ENCODE measurements at places on chromosomes 5 and 9.

- no peak for DNase-seq
Observed at GRCh38 chr9:105218673-105219072, 25.8 kb upstream of the SLC44A1 start.

DNA sequence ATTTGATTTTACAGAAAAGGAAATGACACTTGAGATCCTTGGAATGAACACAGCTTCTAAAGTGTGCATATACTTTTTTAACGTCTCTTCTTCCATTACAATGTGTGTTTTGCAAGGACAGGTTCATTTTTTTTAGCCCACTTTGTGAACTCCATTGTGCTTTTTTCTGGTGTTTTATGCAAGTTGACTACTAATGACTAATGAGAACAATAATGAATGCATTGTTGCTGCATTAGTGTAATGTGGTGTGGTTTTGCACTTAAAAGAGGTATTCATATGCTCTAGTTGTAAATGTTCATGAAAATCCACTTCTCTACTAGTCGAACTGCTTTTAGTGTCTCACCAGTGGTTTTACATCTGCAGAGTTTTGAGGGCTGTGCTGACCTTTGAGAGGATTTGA is 93.6 kb downstream of the UHRF2 start:
- no peak for DNase-seq

DNA sequence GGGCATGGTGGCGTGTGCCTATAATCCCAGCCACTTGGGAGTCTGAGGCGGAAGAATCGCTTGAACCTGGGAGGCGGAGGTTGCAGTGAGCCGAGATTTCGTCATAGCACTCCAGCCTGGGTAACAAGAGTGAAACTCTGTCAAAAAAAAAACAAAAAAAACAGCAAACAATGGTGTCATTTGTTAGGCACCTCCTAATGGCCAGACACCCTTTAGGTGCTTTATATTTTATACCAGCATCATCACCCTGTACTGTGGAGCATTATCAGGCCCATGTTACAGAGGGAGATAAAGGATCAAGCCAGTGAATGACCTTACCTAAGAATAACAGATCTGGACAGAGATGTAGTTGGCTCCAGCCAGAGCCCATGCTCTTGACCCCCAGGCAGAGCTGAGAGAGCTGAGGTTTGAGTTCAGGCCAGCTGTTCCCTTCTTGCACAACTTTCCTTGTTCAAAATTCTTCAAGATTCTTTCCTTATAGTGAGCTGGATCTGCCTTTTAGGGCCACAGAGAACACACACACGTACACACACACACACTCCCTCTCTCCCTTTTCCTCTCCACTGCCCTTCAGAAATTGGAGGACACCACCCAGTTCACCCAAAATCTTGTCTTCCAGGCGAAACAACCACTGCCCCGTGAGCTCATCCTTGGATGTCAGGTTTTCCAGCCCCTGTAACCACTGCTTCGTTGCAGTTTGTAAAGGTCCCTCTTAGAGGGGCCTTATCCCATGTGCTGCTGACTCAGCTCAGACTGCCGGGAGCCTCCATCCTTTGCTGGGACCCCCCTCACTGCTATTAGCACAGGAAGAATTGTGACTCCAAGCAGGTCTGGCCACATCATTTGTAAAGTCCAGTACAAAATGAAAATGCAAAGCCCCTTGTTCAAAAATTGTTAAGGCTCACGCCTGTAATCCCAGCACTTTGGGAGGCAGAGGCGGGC is 10.4 kb upstream of the PTGES start:
- no peak for DNase-seq

- no peak for DNase-seq
Observed at GRCh38 chr9:124645274-124645673, 125.8 kb downstream of the NR6A1 start.

DNA sequence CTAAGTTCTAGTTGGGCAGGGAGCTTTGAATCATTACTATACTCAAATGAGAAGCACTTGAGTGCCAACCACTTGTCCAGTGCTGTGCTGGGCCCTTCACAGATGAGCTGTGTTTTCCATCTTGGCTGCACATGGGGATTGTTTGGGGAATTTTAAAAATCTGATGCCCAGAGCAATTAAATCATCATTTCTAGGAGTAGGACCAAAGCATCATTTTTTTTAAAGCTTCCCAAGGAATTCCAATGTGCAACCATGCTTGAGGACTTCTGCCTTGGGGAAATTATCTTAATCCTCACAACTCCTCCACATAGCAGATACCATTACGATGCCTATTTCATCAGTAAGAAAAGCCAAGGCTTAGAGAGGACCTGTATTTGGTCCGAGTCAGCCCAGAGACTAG is 131.4 kb downstream of the TMEM174 start:
- no peak for DNase-seq

GRCh38 chr9:131096269-131097125 is at the start of gene AIF1L:
Gene AIF1L (plus strand): TSS chr9:131096531. CDS start chr9:131096630, 99 bp downstream.
- DNase-seq: peak; percentile 13

DNA sequence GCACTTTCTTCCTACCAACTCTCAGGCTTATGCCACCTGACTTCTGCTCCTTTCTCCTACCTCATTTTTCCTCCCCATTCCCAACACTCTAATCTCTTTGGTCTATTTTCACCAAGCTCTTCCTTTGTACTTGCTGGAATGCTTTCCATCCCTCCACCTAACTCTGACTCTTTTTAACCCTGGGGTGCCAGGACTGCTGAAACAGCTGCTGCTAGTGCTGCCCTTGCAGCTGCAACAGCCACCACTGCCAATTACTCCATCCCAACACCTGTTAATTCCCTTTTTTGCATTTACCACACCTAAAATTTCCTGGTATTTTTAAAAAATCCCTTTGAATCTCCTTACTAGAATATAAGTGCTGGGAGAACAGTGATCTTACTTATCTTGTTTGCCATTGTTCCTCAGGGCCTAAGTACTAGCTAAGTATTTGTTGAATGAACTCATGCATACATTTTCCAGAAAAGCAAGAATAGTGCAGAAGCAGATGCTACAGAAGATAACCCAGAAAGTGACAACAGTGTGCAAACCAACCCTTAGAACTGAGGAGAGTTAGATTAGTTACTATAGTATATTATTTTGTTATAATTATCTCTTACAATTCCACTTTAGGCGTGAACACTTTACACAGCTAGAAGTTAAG is 11.5 kb downstream of the NADK2 start:
- DNase-seq: no peak

DNA sequence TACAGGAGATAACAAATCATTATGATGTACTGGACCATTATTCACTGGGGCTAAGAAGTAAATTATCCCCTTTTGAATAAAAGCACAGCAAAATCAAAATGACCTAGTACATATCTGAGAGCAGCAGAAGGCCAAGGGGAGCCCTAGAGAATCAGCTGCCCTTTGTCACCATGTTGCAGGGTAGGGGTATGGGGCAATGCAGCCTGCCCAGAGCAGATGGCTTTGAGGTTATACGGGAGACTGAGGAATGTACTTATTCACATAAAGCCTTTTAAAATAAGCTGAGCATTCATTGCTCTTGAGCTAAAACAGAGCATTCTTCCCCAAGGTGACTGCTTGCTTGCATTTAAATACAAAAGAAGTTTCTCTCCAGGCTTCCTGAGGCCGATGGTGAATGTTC is 2.6 kb upstream of the TNFAIP8 start:
- DNase-seq: no peak

GRCh38 chr9:134275375-134275774 is 50.9 kb upstream of the RXRA start:
- DNase-seq: no peak

DNA sequence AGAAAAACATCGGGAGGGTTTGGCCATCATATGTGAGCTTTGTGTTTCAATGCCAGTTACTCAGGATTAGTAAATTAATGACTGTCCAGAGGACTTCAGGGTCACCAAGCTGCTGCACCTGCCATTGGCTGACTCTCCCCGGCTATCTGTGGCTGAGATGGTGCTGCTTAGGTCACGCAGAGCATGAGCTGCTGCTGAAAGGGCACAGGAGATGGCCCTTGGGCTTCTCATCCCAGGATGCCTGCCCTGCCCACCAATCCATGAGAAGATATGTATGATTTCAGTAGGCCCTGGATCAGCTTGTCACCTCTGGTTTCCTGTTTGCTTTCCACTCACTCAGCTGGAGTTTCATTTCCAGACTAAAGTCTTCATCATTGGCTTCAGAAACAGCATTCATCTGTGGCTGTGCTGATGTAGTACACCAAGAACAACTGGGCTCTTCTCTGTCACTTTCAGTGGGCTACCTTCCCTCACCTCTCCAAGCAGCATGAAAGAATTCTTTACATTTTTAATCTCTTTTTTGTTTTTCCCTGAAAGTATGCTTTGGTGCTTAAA is 2.4 kb upstream of the CATSPER3 start:
- DNase-seq: no peak

- DNase-seq: no peak
Observed at GRCh38 chr5:143153332-143154119, 250.0 kb downstream of the NR3C1 start.

DNA sequence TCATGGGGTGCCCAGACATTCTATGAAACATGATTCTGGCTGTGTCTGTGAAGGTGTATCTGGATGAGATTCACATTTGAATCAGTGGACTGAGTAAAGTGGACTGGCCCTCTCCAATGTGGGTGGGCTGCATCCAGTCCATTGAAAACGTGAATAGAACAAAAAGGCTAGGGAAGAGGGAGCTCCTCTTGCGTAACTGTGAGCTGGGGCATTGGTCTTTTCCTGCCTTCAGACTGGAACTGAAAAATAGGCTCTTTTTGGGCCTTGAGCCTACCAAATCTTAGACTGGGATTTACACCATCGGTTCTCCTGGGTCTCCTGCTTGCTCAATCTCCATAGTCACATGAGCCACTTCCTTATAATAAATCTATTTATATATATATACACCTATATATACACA is 170.1 kb downstream of the SPOCK1 start:
- no peak for DNase-seq

DNA sequence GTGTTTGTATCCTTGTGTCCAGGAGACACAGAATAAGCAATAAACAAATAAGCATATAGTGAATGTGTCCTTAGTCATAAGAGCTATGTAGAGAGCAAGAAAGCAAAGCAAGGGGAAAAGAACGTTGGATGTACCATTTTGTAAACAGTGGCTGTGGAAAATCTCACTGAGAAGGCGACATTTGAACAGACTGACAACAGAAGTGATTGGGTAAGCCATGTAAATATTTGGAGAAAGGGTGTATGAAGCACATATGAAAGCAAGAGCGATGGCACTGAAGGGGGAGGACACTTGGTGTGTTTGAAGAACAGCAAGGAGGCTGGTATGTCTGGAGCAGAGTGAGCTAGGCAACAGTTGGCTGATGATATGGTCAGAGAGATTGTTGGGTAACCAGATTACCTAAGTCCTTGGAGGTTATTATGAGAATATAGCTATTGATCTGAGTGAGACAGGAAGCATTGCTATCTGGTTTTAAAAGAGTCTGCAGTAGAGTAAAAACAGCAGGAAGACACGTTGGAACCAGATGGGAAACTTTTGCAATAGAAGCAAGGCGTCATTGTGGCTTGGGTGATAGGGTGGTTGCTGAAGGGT is 115.5 kb upstream of the IL7R start:
- DNase-seq: no peak

DNA sequence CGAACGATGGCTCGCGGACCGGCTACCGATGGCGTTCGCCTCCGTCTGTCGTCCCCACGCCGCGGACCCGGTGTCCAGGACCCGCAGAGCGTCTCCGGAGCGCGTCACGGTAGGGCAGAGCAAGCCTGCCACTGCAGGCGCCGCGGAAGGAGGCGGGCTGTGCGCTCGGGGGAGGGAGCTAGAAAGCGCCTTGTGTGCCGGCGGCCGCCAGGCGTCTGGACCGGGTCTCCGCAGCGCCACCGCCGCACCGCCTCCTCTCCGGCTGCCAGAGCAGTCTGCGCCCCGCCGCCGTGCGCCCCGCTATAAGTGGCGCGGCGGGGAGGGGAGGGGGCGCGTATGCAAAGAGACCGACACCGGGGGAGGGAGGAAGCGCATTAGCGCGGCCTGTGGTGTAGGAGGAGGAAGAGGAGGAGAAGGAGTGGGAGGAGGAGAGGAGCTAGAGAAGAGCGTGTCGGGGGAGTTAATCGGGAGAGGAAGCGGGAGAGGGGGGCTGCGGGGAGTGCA is at the start of gene ENC1:
ENC1 (minus strand) TSS at position 279 of the 504 bp plus-strand sequence. CDS start 4,243 bp downstream, outside the sequence.
- peak; percentile 71 for DNase-seq

GRCh38 chr5:74975582-74975981 is 76.8 kb downstream of the GCNT4 start:
- DNase-seq: no peak

DNA sequence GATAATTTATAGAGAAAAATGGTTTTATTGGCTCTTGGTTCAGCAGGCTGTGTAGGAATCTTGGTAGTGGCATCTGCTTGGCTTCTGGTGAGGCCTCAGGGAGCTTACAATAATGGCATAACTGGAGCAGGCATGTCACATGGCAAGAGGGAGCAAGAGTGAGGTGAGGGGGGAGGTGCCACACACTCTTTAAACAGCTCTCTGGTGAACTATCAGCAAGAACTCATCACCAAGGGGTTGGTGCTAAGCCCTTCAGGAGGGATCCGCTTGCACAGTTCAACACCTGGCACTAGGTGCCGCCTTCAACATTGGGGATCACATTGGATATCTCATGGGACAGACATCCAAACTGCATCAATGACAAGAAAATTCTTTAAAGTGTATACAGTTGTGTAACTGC is 10.5 kb downstream of the GPBP1 start:
- DNase-seq: no peak

DNA sequence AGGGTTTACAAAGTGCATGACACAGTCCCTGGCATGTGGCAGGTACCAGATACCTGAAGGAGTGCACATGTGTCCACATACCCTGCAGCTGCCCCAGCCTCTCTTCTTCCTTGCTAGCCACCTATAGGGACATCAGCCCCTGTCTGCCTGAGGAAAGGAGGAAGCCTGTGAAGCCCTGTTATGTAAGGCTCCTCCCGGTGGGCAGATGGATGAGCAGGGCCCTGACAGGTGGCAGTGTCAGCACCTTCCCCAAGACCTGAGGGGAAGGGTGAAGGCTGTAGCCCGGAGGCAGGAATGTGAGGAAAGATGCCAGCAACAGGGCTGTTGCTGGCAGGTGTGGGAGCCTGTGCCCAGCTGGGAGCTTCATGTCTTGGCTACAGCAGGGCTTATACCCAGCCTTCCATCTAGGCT is 21.7 kb downstream of the TCF7 start:
- no peak for DNase-seq

DNA sequence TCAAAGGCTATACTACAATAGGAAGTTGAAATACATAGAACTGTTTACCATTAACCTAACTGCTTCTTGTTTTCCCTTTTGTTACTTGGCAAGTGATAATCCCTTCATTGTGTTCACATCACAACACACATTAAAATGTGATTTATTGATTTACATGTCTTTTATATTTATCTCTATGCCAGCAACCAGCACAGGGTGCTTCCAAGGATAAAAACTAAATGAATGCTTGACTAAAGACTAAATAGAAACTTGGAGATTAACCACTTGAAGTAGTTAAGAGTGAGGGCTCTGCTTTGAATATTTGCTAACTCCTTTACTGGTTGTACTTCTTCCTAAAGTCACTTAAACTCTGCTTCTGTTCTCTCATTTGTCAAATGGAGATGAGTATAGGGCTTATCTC is 1730.6 kb downstream of the EFNA5 start:
- no peak for DNase-seq

DNA sequence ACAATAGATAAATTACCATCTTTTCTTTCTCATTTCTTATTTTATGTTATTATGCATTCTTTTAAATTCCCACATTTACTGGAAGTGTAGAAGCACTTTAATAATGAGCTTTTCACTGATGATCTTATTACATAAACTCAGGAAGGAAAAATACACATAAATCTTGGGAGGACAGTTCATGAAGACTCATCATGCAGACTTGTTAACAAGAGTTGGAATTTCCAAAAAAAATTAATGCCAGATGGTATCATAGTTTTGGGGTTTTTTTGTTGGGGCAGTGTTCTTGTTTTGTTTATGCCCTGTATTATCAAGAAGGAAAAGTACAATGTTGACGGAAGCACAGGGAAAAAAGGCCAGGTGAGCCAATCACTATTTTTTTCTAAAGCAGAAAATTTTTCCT is 35.1 kb downstream of the CEMIP2 start:
- DNase-seq: no peak
